ENCODE measurements at places on chromosomes 6 and 20.

GRCh38 chr6:72421387-72421786 is 200.5 kb upstream of the KCNQ5 start:
- no peak for DNase-seq

DNA sequence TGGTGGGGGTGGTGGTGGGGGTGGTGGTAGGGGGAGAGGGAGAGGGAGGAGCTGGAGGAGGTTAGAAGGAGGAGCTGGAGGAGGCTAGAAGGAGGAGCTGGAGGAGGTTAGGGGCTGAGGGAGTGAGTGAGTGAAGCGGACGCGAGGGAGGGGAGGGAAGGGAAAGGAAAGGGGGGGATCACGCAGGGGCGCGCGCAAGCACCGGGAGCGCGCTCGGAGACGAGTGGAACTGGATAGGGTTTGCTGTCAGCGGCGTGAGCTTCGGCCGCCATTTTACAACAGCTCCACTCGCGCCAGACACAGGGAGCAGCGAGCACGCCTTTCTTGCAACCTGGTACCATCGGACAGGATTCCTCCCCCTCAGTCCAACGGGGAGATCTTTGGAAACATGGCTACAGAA is 90.5 kb upstream of the FERMT1 start:
- no peak for DNase-seq

DNA sequence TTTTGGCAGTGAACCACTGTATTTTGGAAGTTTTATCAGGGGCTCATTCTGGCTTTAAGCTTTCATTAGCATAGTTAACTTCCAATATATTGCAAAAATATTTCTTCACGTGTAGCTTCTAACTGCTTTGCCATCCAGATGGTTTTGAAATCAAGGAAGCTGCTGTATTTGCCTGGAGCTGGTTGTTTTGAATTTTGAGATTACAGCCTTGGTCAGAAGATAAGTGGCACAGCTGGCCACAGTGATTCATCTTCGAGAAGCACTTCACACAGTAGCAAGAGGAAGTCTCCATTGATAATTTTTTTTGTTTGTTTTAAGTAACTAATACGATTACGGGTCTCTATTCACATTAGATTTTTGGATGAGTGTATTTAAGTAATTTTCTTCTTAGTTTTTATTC is 3.8 kb downstream of the APCDD1L start:
- DNase-seq: no peak

DNA sequence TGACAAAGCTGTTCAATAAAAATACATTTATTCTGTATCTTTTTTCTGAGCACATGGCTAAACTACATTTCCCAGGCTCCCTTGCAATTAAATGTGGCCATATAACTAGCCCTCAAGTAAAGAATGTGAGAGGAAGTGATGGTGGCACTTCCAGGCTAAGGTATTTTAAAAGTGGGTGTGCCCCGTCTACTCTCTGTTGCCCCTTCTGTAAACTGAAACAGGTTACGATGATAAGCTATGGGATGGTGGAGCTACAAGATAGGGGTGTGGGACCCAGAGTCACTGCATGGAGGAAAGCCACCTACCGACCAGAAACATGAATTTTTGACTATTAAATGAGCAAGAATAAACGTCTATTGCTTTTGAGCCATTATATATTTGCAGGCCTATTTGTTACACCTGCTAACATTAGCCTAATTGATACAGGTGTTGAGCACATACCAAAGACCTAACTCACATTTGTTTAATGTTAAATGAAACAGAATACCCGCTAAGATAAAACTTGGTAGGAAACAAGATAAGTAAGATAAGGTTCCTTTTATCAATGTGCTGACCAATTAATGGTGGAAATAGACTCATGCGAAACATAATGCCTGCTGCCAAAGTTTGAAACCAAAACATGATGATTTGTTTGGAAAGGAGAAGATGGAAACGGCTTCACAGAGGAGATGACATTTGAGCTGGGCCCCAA is 3.1 kb downstream of the FYN start:
- DNase-seq: no peak

DNA sequence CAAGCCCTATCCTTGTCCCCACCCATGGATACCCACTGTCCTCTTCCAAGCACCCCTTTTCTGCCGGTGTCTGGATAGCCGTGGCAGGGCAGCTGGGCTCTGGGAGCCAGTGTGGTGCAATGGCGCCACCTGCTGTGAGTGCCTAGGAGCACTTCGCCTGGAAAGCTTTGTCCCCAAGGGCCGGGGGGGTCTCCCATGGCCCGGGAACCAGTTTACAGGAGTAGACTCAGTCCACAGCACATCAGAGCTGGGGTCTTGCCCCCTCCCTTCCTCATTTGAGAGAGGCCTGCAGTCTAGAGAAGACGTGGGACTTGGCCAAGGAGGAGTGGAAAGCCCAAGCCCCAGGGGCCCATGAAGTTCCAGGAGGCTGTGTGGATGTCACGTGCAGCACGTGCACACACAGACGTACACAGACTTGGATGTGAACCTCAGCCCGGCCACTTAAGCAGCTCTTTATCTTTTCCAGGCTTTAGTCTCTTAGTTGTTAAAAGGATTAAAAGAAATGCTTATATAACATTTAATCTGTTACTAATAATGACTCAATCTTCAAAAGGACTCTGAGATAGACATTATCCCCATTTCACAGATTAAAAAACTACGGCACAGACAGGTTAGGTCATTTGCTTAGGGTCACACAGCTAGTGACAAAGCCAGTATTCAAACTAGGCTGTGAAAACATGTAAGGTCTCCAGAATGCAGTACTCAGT is 40.9 kb upstream of the CDH22 start:
- no peak for DNase-seq

- no peak for DNase-seq
These were observed 45.8 kb downstream of the SCML4 start for GRCh38 chr6:107778265-107778664.

DNA sequence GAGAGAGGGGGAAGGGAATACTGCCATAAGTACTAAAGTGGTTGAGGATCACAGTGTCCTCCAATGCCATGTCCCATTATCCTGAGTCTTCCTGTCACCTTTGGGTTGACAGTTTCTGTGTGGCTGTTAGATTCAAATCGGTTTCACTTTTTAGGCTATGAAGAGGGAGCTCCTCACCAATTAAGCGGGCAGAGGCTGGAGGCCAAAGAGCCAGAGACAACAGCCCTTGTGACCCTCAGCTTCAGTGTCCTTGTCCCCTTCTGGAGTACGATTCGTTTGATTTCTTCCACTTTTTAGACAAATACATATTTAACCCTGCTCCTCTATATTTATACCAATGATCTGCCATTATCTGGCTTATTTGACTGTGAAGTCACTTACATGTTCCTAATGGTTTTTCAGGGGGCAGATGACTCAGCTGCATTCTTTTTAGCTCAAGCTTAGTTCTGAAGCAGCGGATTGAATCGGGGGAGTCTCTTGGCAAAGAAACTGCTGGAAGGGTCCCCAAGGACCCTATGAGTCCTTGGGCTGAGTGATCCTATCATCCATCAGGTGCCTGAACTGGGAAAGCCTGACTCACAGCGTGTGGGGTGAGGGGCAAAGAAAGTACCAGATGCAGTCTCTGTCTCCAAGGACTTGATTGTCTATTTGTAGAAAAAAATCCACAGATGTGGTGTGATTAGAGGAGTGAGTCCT is 18.2 kb downstream of the FERMT1 start:
- no peak for DNase-seq

DNA sequence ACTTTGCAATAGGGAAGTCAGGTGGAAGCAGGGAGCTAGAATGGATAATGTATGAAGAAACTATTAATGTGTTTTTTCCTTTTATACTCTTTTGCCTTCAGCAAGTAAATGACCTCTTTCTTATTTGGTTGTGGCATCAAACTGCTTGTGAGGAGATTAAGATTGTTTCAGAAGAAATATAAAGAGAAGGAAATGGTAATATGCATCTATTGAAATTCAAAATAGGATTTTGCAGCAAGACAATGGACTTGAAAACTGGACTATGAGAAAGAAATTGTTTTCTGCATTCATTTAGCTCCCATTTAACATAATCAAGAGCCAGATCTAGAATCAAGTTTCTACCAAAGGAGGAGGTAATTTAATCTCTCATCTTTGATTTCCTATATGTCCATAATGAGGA is 32.3 kb upstream of the KIFC1 start:
- no peak for DNase-seq

DNA sequence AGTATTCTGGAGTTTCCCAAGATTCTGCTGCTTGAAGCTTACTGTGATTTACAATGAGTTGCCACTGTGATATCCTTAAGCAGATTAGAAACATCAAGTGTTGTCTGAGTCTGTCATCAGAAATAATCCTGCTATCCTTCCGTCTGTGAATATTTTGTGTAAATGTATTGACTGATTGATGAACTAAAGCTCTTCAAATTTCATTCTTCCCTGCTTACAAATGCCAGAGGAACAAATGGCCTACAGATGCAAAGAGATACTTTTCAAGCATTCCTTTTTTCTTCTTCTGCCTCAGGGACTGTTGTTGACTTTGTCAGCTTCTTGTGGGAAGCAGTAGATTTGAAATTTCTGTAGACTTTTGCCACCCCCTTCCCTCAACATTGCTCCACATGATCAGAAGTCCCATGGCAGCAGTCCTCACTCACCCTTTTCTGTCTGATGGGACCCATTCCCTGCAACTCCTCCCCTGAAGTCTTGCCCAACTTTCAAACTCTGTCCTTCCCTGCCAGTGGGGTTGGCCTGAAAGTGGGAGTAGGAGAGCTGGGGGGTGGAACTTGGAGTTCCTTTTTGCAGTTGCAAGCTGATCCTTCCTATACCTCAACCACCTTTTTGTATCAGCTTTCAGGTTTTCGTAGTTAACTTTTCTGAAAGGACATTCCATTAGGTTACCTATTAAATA is 38.5 kb upstream of the MLIP start:
- no peak for DNase-seq

DNA sequence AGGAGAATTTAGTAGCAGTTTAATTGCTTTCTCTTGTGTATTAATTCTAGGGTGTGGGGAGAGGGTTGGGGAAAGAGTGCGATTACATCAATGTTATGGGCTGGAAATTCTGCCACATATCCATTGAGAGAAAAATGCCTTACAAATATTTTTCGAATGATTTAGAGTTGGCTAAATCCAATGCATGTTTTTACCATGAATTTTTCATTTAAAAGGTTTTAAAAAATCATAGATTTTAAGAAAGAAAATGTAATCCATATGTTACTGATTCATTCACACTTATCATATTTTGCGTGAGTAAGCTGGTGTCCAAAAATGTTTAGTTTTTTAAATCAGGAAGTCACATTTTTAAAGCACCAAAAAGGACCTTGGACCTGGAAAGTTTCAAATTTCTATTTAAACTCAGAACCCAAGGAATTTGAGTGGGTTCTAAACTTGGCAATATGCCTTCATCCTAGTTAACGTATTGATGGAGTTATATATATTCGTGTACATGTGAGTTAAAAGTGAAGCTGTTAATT is 627.4 kb upstream of the CITED2 start:
- DNase-seq: no peak

DNA sequence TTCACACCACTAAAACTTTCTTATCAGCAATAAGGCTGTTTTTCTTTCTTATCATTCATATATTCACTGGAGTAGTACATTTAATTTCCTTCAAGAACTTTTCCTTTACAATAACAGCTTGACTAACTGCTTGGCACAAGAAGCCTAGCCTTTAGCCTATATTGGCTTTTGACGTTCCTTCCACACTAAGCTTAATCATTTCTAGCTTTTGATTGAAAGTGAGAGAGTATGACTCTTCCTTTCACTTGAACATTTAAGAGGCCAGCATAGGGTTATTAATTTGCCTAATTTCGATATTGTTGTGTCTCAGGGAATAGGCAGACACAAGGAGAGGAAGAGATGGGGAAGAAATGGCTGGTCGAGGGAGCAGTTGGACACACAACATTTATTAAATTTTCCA is 23.6 kb downstream of the THEMIS start:
- no peak for DNase-seq

DNA sequence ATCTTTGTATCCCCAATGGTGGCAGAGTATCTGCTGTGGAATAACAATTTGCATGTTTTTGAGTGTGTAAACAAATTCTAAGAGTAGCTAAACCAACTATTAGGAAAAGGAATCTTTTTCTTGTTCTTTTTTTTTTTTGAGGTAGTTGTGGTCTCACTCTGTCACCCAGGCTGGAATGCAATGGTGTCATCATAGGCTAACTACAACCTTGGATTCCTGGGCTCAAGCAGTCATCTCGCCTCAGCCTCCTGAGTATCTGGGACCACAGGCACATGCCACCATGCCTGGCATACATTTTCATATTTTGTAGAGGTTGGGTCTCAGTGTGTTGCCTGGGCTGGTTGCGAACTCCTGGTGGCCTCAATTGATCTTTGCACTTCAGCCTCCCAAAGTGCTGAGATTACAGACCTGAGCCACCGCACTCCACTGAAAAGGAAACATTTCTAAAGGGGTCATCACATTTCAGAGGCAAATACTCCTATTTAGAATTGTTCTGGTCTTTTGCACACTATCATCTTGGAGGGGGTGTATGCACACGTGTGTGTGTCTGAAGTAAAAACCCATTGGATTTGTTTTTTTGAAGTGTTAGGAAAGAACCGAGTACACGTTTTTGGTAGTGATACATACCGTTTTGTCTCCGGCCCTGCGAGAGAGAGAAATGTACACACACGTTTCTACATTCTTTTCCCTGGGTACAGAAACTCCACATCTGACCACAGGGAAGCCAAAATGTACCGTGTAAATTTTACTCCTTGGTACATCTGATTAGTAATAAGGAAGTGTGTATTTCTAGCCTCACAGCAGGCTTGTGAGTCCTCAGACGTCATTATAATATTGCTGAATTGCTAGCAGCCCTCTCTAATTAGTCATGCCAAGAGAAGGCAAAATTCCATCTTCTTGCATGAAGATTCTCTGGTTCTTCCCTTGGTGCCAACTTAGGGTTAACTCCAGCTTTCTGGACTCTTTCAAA is 183.6 kb downstream of the JARID2 start:
- no peak for DNase-seq

DNA sequence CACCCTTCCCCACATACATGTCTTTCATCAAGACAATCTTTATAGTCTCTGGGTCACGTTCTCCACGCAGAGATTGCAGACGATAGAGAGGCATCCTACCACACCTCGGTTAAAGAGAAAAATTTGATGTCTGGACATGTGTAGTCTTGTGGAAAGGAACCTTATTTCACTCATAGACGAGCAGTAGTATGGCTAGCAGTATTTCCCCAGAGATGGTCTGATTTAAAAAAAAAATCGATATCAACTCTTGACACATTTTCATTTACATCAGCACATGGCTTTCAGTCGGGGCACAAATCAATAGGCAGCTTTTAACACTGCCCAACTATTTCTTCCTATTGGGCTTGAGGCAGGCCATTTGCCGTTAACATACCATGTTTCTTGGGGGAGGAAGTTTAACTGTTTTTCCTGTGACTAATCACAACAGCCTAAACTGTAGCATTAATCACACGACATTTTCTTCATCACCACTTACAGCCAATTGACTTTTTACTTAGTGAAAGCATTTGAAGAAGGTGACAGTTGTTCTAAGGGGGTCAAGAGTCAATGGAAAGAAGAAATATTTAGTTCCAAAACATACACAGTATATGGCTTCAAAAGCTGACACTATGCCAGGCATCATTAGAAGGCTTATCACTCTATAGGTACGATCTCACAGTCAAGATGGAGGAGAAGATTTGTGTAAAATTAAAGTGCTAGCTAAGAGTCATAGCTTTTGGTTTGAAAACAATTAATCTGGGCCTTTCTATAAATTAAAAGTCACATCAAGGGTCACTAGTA is 129.5 kb upstream of the HDAC2 start:
- DNase-seq: no peak

- no peak for DNase-seq
These were observed 6.2 kb downstream of the BEND6 start for GRCh38 chr6:56961151-56961550.
